Cortex of kidney (tissue), 1 donor: ENCODE measurements at places on chromosomes 5 and 9.

DNA sequence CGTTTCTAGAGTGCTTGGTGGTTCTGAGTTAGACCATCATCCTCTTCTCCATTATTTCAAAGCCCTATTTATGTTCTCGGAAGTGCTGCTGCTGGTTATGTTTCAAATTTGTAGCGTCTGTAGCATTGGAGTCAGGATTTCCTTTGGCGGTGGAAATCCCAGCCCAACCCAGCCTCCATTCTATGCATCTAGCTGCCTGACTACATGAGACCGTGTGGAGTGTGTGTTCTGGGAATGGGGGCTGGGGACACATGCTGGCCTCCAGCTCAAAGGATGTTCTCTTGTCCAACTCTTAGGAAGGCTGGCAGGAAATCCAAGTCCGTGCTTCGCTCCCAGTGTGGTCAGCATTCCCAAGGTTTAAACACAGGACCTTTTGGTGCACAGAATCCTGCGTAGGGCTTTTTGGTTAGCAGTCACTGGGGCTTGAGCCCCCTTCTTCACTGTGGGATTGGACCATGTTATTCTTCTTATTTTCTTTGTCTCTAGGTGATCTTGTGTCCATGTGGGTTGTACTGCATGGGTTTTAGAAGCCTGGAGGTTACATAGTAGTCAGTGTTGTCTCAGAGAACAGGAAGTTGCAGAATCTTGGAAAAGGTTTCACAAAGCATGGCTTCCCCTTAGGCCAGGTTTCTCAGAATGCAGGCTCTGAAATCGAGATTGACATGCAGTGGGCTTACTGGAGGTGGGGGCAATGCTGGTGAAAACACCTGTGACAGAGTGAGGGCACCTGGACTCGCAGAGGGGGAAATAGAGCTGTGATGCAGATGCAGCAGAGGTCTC is 132.2 kb downstream of the ARHGAP26 start:
- DNase-seq: no peak

DNA sequence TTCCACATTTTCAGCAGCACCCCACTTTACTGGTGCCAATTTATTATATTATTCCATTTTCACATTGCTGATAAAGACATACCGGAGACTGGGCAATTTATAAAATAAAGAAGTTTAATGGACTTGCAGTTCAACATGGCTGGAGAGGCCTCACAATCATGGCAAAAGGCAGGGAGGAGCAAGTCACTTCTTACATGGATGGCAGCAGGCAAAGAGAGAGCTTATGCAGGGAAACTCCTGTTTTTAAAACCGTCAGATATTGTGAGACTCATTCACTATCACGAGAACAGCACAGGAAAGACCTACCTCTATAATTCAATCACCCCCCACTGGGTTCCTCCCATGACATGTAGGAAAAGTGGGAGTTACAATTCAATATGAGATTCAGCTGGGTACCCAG is 641.8 kb upstream of the MEF2C start:
- DNase-seq: no peak

DNA sequence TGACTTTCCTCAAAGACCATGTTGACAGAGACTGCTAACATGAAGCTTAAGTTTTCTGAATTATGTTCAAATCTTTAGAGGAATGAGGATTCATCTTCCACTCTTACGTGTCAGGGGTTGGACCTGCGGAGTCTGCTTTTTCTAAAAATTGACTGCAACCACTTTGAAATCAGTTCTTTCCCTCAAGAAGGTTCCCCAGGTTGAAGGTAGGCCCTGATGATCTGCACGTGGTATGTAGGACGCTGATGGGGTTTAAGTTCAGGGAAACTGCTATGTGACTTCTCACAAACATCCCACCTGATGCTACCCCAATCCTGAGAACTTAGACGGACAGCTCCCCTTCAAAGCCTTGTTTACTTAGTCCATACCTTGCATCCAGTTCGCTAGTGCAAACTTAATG is 7.2 kb downstream of the RACK1 start:
- DNase-seq: no peak

DNA sequence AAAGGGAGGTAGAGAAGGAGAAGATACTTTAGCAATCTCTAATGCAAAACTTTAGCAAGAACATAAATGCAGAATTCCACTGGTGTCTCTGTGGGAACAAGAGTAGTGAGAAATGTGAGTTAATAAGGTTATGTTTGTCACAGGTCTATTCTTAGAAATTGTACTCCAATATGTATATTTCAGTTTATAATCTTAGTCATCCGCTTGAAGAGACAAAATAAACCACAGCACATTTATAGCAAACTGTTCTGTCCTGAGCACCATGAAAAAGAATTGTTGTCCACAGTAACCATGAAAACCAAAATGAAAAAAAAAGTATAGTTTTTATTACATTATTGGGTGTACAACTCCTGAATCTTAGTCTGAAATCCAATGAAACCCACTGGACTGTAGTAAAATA is 93.6 kb upstream of the TSLP start:
- DNase-seq: no peak

DNA sequence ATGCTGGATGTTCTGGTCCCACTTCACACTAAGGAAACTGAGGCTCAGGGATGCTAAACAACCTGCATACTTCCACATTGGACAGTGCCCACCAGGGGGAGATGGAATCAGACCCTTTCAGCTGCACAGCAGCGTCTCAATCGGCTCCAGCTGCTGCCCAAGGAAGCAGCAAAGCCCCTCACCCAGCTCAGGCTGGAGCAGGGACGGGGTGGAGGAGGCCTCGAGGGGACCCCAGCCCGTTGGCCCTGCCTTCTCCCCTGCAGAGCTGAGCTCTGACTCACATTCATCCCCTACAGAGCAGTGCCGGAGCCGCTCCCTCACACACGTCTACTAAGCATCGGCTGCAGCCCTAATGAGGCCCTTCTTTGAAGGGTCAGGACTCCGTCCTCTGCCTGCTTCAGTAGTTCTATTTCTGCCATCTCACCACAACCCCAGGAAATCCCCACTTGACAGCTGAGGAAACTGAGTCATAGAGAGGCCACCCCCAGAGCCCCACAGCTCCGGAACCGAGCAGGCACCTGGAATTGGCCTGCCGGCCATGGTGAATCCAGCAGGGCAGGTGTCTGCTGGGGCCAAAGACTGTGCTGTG is 21.5 kb upstream of the SUSD3 start:
- no peak for DNase-seq

DNA sequence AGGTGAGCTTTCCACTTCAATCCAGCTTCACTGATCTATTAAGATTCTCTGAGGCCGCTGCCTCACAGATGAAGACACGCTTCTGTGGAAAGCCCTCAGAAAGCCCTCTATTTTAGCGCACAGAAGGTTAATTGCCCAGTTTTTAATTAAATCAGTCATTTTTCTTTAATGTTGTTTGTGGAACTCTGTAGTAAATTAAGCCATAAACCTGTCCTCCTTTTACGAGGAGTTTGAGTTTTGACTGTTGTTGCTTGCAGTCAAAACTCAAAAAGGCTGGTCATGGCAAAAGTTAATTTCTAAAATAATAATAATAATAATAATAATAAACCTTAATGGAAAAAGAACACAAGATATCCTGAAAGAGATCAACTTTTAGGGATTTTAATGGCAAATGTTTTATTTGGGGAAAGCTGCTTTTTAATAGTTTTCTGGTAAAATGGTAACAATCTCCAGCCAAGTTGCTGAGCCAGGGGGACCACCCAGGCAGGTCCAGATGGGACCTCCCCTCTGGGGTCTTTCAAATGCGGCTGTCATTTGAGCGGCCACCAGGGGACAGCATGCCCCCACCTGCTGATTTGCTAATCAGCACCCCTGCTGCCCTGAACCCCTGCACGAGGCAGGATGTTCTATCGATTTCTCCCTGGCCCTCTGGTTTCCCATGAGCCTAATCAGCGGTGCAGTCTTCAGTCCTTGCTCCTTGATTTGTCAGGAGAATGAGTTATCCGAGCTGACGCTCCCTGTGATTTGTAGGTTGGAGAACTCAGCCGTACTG is 247.2 kb downstream of the FSTL4 start:
- DNase-seq: no peak

GRCh38 chr9:82763656-82764055 is 299.3 kb downstream of the RASEF start:
- DNase-seq: no peak
